ENCODE measurements at places on chromosomes 1 and 21.

GRCh38 chr1:26690576-26691031 lies 5.2 kb upstream of the ARID1A start:
- DNase-seq = no peak

GRCh38 chr1:1599030-1599934 lies 653 bp downstream of the FNDC10 start:
- DNase-seq = no peak

GRCh38 chr1:910881-911721 lies 12.6 kb upstream of the SAMD11 start:
- no peak for DNase-seq

- DNase-seq = no peak
These were observed 50.6 kb downstream of the COLGALT2 start for GRCh38 chr1:183986941-183987340.

GRCh38 chr1:85573322-85573721 lies 7.2 kb upstream of the CCN1 start:
- no peak for DNase-seq

DNA sequence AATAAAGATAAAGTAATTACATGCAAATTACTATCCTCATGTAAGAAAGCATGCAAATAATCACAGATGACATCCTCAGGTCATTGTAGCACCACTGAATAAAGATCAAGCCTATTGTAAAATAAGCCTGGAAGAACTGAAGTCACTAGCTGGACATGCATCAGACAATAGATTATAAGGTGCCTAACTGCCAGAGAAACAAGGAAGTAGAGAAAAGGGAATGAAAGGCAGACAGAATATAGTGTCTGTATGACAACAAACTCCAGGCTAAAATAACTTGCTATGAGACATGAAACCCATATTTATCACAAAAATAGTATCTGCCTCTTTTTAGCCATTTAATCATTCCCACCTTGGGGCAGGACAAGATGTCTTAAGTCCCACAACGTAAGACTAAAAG lies 108.7 kb downstream of the ENAH start:
- no peak for DNase-seq

DNA sequence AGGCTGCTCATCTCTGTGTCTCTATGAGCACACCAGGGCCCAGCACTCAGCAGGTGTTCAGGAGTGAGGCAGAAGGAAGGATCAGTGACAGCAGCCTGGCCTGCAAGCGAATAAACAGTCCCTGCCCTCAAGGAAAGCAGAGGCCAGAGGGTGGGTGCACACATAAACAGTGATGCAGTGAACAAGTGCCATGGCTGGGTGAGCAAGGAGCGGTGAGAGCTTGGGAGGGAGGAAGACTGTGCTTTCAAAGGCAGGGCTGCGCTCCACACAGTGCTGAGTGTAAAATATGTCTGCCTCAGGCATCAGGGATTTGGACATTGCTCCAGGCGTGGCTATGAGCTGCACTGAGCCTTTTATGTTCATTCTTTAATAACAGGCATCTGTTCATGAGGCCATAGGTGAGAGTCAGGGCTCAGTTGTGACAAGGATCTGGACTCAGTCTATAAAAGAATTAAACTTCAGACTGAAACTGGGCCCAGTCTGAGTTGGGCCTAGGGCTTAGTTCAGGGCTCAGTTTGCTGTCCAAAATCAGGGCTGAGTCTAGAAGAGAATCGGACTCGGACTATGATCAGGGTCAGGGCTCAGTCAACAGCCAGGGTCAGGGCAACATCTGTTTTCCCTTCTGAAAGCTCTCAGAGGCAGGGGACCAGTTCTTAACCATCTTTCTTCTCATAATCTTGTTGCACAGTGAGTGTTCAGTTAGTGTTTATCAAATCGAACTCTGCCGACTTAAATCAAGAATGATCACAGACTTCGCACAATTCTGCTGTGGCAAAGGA lies 213.7 kb downstream of the FOXD2 start:
- no peak for DNase-seq

- DNase-seq = peak; percentile 67
These were observed 15.6 kb downstream of the ALPL start for GRCh38 chr1:21524686-21525339.

GRCh38 chr1:85581802-85582686 lies 1.5 kb downstream of the CCN1 start:
- DNase-seq = no peak

DNA sequence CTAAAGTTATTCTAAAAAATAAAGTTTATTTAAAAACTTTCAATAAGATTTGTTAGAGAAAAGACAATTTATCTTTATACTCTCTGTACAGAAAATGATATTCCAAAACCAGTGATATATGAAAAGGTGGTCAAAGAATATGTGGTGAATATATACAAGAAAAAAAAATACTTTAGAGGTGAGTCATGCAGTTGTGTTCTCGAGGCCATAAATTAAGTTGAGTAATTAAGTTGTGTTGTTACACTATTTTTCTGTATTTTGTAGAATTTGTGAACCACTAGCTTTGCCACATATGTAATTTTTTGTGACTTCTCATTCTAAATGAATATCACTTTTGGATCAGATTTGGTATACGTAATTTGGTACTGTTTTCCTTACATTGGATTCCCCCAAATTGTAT lies 23.6 kb upstream of the DUSP10 start:
- DNase-seq = no peak

All from Ammon's horn (tissue), 1 donor.